Activated CD4-positive, alpha-beta memory T cell treated with anti-CD3 and anti-CD28 coated beads, Interleukin-2, amount 10 ng/mL, durations not matched to agents 7 days and 5 days (primary cell): ENCODE measurements at places on chromosomes 16 and 17. TPM values are rescaled to one million over a fixed set of nuclear protein-coding genes. Genes with fewer than 3 reads are reported as not detected.

DNA sequence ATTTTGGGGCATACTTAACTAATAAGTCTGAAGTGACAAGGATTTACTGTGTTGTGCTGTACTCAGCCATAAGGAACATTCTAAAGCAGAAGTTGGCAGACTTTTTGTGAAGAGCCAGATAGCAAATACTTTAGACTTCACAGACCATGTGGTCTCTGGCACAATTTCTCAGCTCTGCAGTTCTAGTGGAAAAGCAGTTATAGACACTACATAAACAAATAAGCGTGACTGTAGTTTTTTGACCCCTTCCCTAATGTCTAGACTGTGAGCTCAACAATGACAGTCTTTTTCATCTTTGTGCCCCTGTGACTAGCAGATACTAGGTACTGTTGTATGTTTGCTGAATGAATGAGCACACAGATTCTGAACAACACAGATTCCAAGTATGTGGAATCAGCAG lies 4.9 kb downstream of the RPAIN start:
- no peaks in the 10 kb centered on the region for H3K27me3 ChIP-seq
- H3K27ac ChIP-seq = no peak overlapping the region
- H3K36me3 ChIP-seq = peaks cover 65% of the 10 kb centered on the region
- DNase-seq = no peak

- H3K4me1 ChIP-seq = no peaks in the 10 kb centered on the region
- peaks cover 5% of the 10 kb centered on the region for H3K36me3 ChIP-seq
- H3K27me3 ChIP-seq = peaks cover 4% of the 10 kb centered on the region
- no peak overlapping the region for H3K27ac ChIP-seq
Measured at GRCh38 chr17:60557805-60558204, 31.8 kb upstream of the APPBP2 start.

DNA sequence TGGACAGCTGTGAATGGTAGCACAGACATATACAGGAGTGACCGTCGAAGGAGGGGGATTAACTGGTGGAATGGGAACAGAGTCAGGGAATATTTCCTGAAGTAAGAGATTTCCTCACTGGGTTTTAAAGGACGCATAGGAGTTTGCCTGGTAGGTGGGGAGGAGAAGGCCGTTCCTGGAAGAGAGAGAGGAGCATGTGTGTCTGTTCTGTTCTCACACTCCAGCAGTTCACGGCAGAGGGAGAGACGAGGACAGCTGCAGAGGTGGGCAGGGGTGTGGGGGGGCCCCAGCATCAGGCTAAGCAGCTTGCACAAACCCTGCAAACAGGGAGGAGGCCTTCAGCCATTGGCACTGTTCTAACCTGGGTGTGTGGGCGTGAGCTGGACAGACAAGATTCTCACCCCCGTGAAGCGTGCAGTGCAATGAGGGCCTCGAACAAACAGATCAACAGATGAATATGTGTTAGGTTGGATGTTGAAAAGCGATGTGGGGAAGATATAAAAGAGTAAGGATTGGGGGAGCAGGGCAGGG lies 85.3 kb upstream of the GSE1 start:
- H3K27ac ChIP-seq = no peak overlapping the region
- H3K4me3 ChIP-seq = no peak overlapping the region

DNA sequence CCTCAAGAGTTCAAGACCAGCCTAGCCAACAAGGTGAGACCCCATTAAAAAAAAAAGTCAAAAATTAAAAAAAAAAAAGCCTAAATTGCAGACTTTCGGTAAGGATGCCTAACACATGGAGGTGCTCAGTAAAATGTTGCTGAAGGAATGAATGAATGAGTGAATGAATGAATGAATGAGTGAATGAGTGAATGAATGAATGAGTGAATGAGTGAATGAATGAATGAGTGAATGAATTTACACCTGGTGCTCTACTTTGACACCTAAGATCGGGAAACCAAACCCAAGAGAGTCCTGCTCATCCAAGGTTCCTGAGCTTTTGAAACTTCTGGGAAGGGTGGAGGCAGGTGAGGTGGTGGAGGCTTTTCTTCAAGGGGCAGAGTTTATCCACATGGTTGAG lies 112.2 kb upstream of the LHX1 start:
- H3K27ac ChIP-seq = no peak overlapping the region
- no peaks in the 10 kb centered on the region for H3K36me3 ChIP-seq
- no peak for DNase-seq
- no peak overlapping the region for H3K4me3 ChIP-seq
- H3K27me3 ChIP-seq = peaks cover 38% of the 10 kb centered on the region
- no peaks in the 10 kb centered on the region for H3K4me1 ChIP-seq

DNA sequence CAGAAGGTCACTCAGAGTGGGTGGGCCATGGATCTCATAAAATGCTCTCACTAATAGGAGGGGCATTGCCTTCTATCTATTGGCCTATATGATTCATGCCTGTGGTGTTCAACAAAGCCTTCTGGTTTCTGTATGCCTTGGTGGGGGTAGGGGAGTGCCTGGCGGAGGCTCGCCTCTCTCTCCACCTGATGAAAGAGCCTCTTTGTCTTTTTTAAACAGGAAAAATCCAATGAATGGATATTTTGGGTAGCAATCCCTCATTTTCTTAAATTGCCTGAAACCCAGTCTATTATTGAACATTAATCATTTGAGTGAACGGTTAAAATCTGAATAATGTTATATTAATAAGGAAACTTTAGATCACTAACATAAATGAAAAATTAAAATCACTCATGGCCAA lies 90.6 kb downstream of the TOX3 start:
- DNase-seq = no peak
- H3K27me3 ChIP-seq = no peaks in the 10 kb centered on the region
- no peaks in the 10 kb centered on the region for H3K36me3 ChIP-seq
- H3K4me1 ChIP-seq = no peaks in the 10 kb centered on the region
- H3K27ac ChIP-seq = no peak overlapping the region
- no peak overlapping the region for H3K4me3 ChIP-seq

JPT2 gene
- 48.9 TPM for total RNA-seq

MYH11 gene
- 0.10 TPM for total RNA-seq

CCDC40 gene
- not detected for total RNA-seq

DYNLRB2 gene
- total RNA-seq = not detected
